ENCODE measurements at places on chromosomes 4 and X.

- DNase-seq = no peak
These were observed 309.5 kb downstream of the TMA16 start for GRCh38 chr4:163804001-163804400.

DNA sequence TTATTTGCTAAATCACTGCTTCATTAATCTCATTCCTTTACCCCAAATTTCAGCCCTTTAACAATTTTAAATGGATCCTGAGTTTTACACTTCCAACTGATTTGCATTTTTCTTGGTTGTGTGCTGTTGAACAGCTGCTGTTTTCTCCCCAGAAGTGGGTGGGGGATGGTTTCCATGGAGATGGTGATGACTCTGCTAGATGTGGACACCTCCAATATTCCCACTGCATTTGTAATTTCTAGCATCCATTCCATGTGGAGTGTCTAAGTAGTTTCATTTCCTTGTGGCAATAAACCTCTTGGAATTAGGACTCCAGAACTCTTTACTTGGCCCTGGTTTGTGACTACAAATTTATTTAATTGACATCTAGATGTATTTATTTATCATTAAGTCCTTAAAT, 330.4 kb downstream of the GBA3 start:
- DNase-seq = no peak

DNA sequence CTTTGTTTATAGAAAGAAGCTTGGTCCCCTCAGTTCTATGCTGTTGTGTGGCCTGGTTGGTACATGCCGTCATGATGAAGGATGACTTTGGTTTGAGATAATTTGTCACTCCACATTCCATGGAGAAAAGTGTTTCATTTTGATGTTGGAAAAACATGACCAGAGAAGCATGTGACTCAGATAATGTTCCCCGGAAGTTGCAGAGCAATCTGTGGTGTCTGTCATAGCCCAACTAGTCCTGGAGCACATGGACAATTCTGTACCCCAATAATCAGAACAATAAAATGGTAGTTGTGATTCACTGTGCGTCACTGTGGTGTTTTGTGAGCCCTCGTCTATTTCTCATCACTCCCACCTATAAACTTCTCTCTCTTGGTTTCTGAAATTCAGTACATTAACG, 85.1 kb downstream of the PDK3 start:
- DNase-seq = no peak

GRCh38 chr4:156556336-156556735, 415.3 kb downstream of the PDGFC start:
- DNase-seq = no peak

DNA sequence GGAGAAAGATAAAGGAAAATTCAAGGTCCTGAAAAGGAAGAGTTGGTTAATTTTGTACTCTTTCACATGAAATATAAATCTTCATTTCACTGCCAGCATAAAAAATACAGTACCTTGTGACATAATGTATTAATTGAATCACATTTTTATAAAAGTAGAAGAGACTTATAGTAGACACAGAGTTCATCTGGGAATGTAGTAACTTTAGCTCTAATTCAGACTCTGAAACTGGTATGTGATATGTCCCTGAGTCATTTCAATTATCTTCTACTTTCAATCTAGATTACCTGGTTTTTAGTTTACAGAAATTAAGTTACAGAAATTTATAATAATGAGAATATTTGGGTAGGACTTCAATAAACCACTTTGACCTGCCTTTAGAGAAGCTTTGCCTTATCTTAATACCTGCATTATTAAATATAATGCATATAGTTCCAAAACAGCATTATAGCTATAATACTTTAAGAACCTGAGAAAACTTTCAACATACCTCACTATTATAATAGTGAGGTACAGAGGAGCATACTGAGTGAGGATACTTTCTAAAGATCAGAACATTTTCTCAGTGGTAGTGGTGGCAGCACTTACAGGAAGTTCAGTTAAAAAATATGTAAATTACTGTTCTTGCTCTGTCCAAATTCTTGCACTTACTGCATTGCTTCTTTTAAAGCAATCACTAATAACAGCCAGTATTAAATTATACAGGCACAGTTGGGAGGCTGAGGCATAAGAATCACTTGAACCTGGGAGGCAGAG, 11.2 kb downstream of the NEK1 start:
- DNase-seq = no peak

DNA sequence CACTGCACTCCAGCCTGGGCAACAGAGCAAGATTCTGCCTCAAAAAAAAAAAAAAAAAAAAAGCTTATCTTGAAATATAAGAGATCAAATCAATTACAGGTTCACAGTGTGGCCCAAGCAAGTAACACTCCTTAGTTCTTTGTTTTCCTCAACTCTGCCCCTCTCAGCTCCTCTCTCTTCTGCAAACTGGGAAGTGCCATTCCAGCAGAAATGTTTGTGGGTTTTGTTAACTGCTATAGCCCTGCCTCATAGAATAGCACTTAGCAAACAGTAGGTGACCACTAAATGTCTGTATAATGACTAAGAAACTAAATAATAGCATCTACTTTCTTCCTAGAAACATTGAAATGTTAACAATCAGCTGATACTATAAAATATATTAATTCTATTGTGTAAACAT, 160.0 kb upstream of the NAP1L5 start:
- no peak for DNase-seq
